ENCODE measurements at places on chromosomes 11 and 22. TPM values are rescaled to one million over a fixed set of nuclear protein-coding genes. Genes with fewer than 3 reads are reported as not detected.

SULT4A1 gene
- 0.92 TPM for total RNA-seq

BAIAP2L2 gene
- total RNA-seq: 0.30 TPM

JAM3 gene
- total RNA-seq: 41.7 TPM

GRCh38 chr11:132285631-132286030, 915.2 kb downstream of the NTM start:
- DNase-seq: no peak

DNA sequence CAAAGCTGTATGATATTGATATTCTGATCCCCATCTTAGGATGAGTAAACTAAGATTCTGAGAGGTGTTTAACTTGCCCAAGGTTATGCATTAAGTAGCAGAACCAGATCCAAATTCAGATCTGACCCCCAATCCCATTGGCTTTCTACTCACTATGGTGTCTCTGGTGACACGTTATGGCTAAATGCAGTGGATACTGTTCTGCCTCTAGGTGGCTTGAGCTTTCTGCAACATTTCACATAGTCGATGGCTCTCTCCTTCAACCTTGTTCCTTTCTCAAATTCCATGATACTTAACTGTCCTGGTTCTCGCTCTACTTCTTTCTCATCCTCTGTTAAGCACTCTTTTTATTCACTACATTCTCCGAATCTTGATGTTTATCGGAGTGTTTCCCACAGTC, 9.4 kb downstream of the C11orf97 start:
- no peak for DNase-seq

GDPD5 gene
- total RNA-seq: 3.9 TPM

DNA sequence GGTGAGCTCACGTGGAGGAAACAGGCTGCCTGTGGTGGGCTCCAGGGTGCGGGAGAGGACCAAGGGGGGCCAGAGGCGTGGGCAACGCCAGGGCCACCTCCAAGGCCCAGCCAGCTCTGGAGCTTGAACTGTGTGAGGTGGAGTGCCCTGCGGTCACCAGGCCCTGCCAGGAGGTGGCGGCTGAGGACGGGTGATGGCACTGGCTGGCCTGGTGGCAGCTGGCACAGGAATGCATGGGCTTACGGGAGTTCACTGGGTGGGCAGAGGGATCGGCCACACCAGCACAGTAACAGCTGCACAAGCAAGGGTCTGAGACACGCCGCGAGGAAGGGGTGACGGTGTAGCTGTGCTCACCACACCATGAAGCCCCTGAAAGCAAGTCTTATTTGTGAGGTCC, 15.8 kb downstream of the TOLLIP start:
- peak; percentile 17 for DNase-seq

RAB38 gene
- 0.30 TPM for total RNA-seq

MYOD1 gene
- total RNA-seq: not detected

DNA sequence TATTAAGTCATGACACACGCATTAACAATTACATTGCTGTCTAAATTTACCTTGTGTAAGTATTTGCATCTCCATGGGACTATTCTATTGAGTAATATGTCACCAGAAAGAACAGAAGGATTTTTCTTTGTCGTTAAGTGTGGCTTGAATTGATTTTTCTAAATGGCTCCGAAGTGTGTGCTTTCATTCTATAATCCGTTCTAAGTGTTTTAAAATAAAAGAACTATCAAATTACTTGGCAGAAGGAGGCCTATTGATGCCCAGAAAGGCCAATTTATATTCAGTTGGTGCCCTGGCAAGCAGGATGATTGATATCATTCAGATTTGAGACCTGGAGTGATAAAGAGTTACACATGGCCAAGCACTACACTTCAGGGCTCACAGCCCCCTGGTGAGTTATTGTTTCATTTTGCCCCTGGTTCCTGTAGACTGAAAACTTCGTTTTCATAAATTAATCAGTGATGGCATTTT, 538.9 kb upstream of the ANO5 start:
- no peak for DNase-seq

DNA sequence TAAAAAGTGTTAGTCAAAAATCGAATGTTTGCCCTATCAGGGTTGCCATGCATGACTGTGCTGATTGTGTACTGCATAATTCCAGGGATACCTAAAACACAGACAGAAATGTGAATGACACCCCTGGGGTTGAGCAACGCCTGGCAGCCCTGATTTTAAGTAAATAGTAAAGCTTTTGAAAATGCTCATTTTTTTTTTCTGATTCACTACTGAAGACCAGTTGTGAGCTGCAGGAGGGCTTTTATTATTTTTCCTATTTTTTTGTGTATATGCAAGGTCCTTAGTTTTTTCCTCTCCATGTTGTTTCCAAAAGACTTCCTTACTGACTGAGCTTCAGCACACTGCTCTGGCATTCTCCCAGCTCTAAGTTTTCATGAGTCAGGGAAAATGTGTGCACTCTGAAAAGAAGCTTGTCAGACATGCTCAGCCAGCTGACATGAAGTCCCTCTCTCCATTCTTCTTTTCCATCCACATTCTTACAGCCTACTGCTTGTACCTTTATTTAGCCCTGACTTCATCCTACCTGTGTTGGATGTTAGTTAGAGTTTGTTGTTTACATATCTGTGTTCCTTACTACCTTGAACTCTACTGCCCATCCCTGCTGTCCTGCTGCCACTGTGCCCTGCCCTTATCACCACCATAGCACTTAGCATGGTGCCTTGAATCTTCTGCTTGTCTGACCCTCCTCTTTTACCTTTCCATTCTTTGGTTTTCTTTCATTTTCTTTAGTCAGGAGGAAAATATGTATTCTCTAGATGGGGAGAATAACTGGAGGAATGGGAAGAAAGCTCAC, 79.5 kb downstream of the HORMAD2 start:
- DNase-seq: no peak

- no peak for DNase-seq
Observed at GRCh38 chr11:17927681-17928343, 85.0 kb downstream of the SERGEF start.

- no peak for DNase-seq
Observed at GRCh38 chr22:27876684-27877083, 42.4 kb downstream of the PITPNB start.

GRCh38 chr11:109306322-109306721, 115.7 kb upstream of the C11orf87 start:
- DNase-seq: no peak

DNA sequence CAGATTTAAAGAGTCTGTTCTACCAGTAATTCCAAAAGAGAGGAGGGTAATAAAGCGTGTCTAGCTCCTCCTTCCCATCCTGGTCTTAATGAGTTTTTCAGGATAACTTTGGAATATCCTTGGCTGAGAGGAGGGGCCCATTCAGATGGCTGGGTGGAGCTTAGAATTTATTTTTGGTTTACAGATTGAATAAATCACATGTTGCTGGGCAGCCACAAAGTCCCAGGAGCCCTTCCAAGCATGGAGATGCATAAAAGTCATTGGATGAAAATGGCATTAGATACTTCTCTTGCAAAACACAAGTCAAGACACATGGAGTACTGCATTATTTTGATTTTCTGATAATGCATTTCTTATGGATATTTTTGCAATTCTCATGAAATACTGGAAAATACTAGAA, 139.0 kb downstream of the TRPC6 start:
- peak; percentile 39 for DNase-seq

EHBP1L1 gene
- 133 TPM for total RNA-seq

- DNase-seq: no peak
Observed at GRCh38 chr11:90836031-90836430, 613.2 kb upstream of the CHORDC1 start.

- DNase-seq: no peak
Observed at GRCh38 chr11:86988351-86988881, 33.2 kb upstream of the FZD4 start.

ROM1 gene
- total RNA-seq: 3.1 TPM

DNA sequence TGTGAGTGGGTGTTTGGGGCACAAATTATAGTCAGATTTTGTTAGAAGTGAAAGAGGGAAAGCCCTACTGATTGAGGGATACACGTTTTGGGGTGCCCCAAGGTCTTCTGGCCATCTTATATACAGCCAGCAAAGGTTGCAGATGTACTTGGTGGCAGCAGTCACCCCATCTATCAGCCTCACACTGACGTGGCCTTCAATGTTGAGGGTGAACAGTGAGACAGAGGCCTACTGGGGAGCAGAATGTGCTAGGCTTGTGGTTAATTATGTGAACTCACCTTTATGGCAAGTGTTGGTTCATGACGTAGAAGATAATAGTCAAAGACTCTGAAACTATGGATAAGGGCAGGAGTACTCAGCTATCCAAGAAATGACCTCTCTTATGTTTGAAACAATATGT, 121.2 kb downstream of the TRIM44 start:
- DNase-seq: no peak

DNA sequence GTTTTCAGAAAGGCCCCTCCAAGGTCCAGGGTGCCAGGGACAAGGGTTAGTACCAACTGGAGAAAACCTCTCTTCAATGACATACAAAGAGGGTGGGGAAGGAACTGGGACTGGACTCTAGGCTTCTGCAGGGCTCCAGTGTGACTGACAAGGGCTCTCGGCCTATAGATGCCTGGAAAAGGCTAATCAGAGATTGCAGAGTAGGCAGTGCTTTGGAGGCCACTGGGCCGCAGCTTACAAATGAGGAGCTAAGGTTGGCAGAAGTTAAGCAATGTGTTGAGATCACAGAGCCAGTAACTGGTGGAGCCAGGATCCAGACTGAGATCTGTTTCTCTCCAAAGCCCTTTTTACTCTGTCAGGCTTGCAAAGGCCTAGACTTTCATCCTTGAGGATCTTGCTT, 7.4 kb upstream of the DGKZ start:
- no peak for DNase-seq

- DNase-seq: no peak
Observed at GRCh38 chr11:120020981-120021380, 116.9 kb downstream of the TRIM29 start.

DNA sequence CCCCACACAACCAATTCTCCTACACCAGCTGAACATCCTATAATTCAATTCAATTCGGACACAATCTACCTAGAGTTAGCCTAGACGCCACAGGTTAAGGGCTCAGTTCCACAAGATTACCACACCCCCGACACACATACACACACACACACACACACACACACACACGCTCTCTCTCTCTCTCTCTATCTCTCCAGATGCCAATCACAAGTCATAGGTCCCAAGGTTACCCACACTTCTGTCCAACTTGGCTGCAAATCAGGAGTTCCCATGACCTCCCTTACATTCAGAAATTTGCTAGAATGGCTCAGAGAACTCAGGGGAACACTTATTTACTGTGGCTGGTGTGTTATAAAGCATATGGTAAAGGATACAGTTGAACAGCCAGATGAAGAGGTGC, 204.0 kb downstream of the DBX1 start:
- DNase-seq: no peak

DNA sequence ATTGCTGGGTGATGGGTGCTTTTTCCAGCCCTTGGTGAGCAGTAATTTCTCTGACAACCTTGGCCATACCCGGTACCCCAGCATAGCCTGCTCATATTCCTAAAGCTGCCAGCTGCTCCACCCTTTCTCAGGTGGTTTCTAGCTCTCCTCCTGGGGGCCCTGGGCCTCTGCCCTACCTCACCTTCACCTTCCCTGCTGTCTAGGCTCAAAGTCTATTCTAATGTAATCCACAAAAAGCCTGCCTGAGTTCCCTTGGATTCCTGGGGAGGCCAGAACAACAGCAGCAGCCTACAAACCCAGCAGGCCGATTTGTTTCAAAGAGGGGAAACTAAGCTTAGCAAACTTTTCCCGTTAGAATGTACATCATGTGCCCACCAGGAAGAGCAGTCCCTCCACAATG, 117.6 kb downstream of the DSCAML1 start:
- DNase-seq: no peak

DNA sequence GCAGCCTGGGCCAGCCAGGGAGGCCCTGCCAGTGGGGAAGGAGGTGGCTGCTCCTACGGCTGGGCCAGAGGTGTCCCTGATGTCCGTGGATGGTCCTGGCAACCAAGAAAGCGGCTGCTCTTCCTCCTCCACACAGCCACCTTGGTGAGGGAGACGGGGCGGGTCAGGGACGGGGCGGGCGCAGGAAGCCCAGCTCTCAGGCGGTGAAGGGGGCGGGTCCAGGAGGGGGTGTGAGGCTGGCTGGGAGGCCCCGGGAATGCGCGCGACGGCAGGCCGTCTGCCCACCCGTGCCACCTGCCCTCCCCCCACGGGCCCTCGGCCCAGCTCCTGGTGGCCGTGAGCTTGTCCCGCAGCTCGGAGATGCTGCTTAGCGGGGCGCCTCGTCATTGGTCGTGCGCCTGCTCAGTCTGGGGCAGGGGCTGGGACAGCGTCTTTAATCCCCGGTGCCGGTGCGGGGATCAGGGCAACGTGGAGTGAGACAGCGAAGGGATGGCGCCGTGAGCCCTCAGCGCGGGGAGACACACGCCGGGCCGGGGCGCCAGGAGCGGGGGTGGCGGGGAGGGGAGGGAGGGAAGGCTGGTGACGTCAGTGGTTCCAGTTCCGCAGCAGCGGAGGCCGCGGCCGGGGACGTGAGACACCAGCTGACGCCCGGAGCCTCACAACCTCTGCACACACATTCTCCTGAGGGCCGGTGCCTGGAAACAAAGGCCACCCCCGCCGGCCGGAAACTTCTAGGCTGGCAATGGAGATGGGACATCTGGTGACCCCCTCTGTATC, 6.7 kb upstream of the BRSK2 start:
- DNase-seq: peak; percentile 87

GRCh38 chr11:111923351-111923788, 4.7 kb downstream of the C11orf52 start:
- DNase-seq: no peak

GRCh38 chr22:30291058-30291892, 2.0 kb upstream of the CASTOR1 start:
- peak; percentile 92 for DNase-seq

- peak; percentile 18 for DNase-seq
Observed at GRCh38 chr11:129278586-129279319, 86.6 kb upstream of the ARHGAP32 start.

- DNase-seq: no peak
Observed at GRCh38 chr11:3954448-3955298, 99.2 kb downstream of the STIM1 start.

- no peak for DNase-seq
Observed at GRCh38 chr11:82599836-82600235, 133.8 kb downstream of the FAM181B start.

DNA sequence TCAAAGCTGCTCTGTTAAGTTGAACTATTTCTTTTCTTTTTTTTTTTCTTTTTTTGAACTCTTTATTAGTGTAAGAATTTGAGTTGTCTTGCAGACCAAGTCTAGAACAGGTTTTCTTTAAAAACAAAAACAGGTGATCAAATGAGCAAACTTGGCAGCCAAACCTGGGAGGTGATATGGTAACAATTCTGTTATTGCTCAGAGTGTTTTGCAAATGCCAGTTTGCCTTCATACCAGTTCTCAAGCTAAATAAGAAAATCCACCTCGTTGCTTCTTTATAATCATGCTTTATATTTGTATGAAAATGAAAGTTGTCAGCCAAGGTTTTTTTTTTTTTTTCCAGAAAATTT, 76.9 kb downstream of the DEPDC5 start:
- DNase-seq: no peak

GCAT gene
- 25.2 TPM for total RNA-seq

DNA sequence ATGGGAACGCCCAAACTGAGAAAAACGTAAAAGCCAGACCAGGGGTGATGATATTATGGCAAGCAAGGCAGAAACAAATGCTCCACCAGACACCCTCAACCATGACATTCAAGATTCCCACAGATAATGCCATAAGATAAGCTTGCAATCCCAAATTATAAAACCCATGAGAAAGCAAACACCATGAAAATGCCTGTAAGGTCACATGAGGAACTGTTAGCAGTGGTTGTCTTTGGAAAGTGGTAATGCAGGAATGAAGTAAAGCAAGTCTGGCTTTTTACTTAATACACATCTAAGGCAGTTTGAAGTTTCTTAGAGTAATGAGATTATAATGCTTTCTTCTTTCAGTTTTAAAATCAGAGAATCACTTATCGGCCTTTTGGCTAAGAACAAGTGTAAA, 111.0 kb downstream of the MN1 start:
- DNase-seq: no peak
